ENCODE measurements at places on chromosomes 4 and X.
A peak's percentile ranks its signal among the peaks of the same experiment; 100 is the strongest.

DNA sequence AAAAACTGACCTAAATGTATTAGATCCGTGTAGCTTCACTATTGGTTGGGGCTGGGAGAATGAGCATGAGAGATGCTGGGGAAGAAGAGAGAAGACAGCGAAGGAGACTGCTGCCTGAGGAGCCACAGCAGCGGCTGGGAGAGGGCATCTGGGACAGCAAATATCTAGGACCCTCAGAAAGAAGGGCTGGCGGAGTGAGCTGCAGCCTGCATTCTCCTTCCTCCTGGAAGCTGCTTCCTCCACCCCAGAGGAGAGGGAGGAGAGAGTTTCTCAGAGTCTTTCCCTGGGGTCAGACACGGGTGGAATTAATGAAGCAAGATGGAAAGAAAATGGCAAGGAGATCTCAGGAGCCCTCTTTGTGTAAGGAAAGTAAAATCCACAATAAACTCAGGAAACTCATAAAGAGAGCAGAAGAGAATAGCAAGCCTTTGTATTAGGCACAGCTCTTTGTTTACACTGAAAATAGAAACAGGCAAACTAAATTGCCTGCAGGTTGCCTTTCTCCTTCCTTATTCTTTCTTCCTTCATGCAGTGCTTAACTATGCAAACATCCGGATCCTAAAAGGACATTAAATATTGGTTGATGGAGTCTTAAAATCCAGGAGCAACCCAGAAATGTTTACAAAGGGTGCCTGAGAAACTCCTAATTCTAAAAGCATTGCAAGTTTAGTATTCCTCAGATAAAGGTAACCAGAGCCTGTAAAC, 130.3 kb upstream of the GALNT7 start:
- DNase-seq, result no peak

DNA sequence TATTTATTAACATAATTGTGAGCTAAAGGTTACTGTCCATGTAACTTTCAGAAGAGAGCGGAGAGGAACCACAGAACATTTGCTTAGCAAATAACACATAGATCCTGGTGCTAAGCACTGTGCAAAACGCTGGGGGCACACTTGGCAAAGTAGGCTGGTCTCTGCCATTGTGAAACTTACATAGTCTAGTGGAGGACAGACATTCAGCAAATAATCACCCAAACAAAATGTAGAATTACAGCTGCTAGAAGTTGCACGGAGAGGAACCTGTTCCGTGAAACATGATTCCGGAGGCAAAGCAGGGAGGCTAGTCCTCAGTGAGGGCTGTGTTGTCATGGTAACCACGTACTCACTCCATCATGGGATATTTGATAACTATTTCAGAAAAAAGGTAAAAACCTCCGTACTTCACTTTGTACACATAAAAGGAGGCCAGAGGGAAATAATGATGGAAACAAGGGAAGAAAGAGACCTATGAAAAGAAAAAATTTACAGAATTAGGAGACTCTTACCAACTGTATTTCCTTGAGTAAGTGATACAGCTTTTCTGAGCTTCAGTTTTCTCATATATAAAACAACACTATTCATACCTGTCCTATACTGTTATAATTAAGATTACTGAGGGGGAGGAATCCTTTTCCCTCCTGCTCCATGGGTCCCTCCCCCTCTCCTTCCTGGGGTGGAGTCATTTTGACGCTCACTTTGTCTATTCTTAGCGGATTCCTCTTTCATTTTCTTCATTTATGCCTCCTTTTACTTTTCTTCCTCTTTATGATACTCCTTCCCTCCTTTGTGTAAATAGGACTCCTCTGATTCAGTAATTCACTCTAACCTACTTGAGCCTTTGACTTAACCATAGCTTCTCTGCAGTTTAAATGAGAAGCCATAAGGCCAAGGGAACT, 825 bp upstream of the RASGEF1B start:
- DNase-seq, result peak; percentile 69

- DNase-seq, result no peak
Measured at GRCh38 chrX:65866773-65867172, 173.1 kb downstream of the VSIG4 start.

DNA sequence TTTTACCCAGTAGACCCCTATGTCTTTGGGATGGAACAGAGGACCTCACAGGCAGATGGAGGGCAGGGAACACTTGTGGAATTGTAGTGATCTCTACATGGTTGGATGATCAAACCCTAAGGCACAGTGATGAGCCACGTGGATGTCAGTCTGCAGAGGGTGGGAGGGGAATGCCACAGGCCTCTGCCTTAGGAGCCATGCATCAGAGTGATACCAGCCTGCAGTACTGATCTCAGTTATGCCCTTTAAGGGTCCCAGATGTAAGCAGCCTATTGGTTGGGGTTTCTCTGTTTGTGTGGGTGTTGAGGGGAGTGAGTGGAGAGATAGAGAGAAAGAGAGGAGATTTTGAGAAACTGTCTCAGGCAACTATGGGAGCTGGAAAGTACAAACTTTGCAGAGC, 39.9 kb upstream of the XAGE1B start:
- DNase-seq, result no peak

- DNase-seq, result peak; percentile 68
Measured at GRCh38 chrX:150607201-150607600, 38.8 kb downstream of the MTM1 start.

DNA sequence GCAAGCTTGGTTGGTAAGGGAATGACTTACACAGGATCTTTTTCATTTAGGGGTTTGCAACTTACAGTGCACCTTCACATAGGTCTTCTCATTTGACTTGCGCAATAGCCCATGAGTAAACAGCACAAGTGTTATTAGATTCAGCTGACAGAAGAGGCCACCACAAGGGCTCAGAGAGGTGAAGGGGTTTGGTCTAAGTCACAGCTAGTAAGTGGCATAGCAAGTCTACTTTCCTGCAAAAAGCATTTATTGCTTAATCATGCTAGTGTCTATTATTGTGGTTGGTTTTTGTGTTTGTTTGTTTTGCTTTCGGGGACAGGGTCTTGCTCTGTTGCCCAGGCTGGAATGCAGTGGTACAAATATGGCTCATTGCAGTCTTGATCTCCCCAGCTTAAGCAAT, 83.3 kb downstream of the SPRY1 start:
- no peak for DNase-seq

- peak; percentile 70 for DNase-seq
Measured at GRCh38 chr4:181301735-181302710, 941.2 kb upstream of the TENM3 start.

DNA sequence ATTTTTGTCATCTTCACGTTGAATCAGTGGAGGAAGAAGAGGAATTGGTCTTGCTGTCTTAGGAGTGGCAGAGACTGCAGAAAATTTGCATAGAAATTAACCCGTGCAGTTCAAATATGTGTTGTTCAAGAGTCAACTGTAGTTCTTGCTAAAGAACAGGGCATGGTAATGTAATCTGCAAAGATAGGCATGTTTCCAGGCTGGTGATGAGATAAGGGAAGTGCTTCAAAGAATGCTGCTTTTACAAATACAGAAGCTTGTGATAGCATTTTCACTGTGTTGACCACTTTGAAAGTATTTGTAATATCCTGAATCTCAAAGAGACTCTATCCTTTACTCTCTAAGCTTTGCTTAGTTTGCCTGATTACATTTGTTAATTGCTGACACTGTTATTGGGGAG, 60.1 kb downstream of the PRRG1 start:
- DNase-seq, result no peak

- peak; percentile 85 for DNase-seq
Measured at GRCh38 chr4:109559983-109560686, at the start of gene MCUB. Gene MCUB, plus strand, starts transcription at chr4:109560246. Its CDS starts 92 bp downstream, at chr4:109560338.

GRCh38 chr4:7261536-7261935, 69.2 kb downstream of the SORCS2 start:
- DNase-seq, result no peak

- DNase-seq, result no peak
Measured at GRCh38 chr4:159429693-159430035, 326.8 kb downstream of the RAPGEF2 start.

GRCh38 chr4:140754918-140755773, 1.0 kb downstream of the TBC1D9 start:
- DNase-seq, result no peak

DNA sequence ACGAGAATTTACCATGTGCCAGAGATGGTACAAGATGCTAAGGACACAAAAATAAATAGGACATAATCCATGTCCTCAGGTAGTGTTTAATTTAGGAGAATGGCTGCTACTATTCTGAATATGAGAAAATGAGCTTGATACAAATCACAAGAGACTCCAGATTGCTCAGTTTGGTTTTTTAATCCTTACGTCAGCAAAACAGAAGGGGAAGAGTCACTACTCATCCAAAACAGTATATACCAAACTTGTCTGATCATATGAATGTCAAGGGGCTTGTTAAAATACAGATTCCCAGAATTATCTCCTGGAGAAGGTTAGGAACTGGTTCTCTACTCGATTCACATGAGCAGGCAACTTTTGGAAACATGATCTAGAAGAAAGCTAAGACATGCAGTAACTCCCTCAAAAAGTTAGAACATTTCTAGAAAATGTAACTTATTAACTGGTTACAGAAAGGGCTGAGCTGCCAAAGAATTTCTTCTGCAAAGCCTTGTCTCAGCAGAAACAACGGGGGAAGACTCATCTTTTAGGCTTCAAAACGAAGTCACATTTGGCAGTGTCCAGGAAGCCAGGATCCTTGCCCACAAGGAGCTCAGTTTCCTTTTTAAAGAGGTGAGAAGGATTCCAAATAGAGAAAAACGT, 3.4 kb downstream of the AIFM1 start:
- no peak for DNase-seq

- DNase-seq, result no peak
Measured at GRCh38 chr4:11451716-11452115, 23.0 kb upstream of the HS3ST1 start.

- no peak for DNase-seq
Measured at GRCh38 chrX:150018931-150019361, 80.7 kb upstream of the EOLA2 start.

- no peak for DNase-seq
Measured at GRCh38 chrX:110683925-110684324, 111.7 kb downstream of the CHRDL1 start.

- DNase-seq, result no peak
Measured at GRCh38 chr4:153788051-153788412, 851 bp downstream of the SFRP2 start.

GRCh38 chr4:67198727-67199126, 346.6 kb downstream of the CENPC start:
- DNase-seq, result peak; percentile 77

- DNase-seq, result peak; percentile 10
Measured at GRCh38 chrX:152904151-152905080, 6.5 kb downstream of the ZNF185 start.

DNA sequence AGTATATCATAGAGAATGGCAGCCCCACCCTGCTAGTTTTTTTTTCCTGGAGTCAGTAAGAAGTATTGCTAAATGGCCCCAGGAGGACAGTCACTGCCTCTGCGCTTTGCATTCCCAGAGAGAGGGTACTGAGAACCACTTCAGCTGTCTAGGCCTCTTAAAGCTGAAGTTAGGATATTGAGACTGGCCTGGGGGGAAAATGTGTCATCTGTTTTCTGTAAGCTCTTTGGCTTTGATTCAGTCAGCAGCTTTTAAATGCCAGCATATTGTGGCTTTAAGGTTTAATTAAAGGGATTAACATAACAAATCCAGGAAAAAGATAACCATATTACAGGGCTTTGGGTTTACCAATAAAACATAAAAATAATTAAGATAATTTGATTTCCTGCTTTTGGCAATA, 852.0 kb downstream of the PCDH18 start:
- DNase-seq, result no peak

- no peak for DNase-seq
Measured at GRCh38 chr4:173130687-173131086, 37.9 kb upstream of the GALNT7 start.

- peak; percentile 98 for DNase-seq
Measured at GRCh38 chr4:56575820-56576429, 70.3 kb downstream of the ARL9 start.

- no peak for DNase-seq
Measured at GRCh38 chr4:32440391-32440790, 1720.2 kb downstream of the PCDH7 start.

DNA sequence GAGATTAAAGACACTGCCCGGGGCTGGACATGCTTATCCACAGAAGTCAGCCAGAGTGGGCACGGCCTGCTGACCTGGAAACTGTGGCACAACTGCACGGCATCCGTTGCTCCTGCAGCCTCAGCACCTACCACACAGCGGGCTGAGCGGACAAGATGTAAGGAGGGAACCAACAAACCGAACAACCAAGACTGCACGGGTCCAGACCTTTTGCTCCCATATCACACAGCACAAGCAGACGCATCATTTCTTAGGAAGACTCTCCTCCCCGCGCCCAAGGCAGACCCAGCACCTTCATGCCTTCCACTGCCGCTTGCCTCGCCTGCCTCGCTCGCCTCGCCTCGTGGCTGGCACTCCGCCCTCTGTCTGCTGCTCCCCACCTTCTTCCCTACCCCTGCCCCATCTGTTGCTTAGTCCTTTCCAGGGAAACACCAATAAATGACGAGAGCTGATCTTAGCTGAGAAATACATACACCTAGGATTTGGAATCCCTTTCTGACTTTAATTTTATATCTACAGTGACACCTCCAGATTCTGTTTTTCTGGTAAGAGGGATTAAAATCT, 79.0 kb downstream of the AFAP1 start:
- DNase-seq, result no peak

DNA sequence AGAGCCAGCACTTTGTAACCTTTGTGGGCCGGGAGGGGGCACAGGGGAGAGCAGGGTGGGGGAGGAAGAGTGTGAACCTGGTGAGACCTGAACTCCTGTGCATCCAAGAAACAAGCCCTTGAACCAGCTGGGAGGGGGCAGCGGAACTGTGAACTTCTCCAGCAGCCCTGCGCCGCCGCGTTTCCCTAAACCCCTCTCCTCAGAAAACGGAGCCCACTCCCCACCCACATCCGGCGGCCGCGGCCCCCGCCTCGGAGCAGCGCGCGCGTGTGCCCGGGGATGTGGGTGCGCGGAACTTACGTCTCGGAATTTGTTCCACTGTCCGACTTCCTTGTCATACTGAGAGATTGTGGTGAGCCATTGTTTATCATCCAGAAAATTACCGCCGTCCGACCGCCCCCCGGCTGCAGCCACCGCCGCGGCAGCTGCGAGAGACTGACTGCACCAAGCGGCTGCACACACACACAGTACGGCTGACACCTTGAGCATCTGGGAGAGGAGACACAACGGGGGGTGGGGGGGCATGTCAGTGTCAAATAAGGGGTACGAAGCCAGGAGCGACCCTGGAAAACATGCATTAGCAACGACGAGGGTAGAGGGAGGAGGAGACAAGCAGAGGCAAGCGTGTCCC, 494 bp downstream of the SPOCK3 start:
- peak; percentile 28 for DNase-seq

- DNase-seq, result no peak
Measured at GRCh38 chr4:152032722-152033131, 271.9 kb upstream of the GATB start.

DNA sequence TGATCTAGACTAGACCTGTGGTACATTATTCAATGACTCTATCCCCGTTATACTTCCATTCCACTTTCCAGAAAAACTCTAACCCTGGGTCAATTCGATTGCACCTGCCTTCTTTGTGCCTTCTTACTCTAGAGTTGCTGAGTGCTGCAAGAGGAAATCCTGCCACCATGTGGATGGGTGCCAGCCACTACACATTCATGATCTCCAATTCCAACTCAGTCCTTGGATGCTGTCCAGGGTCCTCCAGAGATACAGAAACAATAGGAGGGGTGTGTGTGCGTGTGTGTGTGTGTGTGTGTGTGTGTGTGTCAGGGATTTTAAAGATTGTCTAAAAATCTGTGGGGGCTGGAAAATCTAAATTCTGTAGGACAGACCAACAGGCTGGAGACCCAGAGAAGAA, 42.9 kb upstream of the INTS6L start:
- DNase-seq, result peak; percentile 64

Data from Kasumi-1 (cell line).